ENCODE measurements at places on chromosomes 7 and 10.

DNA sequence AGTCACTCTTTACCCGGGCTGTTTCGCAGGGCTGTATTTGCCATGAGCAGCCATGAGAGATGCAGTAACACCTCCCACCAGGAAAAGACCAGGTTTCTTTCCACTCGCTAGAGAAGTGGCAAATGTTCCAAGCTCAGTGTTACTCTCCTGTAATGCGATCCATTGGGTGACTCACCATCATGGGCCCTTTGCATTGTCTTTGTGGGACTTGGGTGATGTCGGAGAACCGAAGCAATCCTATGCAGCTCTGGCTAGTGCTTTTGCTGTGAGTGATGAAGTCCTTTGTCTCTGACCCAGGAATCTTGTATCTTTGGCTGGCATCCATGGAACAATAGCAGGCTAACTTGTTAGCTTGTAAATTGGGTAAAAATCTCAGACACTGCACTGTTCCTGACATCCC is 40.0 kb downstream of the GHRHR start:
- no peak for DNase-seq

DNA sequence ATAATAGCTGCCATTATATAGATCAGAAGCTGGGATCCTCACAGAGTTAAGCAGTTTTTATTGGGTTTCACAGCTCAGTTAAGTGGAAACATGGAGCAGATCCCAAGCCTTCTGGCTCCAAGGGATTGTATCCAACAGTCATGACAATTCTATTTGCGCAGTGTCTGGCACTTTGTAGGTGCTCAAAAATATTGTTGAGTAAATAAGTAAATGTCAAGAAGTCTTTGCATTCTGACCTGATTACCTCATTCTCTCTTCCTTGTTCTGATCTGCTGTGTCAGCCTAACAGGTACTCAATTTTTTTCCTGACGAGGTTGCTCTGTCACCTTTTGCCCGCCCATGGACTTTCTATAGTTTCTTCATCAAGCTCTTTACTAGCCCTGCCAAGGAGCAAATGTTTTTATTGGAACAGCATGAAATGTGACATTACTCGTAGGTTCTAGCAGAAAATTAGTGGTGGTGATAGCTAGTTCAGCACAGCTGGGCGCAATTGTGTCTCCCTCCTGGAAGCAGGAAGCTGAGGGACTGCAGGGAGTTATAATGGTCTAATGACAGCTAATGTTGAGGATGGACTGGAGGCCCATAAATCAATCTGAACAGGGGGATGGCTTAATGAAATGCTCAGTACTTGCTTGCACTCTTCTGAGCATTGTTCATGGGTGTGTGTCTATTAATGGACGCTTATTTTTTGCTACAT is 680.2 kb downstream of the CCSER2 start:
- no peak for DNase-seq

- DNase-seq: no peak
Observed at GRCh38 chr7:70005891-70006260, 407.6 kb downstream of the AUTS2 start.

DNA sequence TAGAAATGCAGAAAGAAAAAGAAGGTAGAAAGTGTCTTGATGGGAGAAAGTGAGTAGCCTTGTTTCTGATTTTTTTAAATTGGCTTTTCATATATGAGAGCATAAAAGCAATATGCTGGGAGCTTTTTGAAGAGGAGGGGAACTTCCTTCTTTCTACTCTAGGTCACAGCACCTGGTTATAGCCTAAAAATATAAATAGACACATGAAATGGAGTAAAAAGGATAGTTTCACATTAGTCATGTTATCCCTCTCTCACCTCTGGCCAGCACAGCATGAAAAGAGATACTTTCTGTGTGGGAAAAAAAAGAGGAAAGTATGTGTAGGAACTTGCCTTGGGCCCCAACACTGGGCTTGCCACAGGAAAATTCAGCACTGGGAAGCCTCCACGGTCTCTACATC is 292.2 kb upstream of the ZWINT start:
- no peak for DNase-seq

GRCh38 chr7:19116121-19117090 is 1.0 kb downstream of the TWIST1 start:
- no peak for DNase-seq

- no peak for DNase-seq
Observed at GRCh38 chr10:52121688-52122087, 192.4 kb upstream of the DKK1 start.

GRCh38 chr10:114304571-114305421 is 65.7 kb downstream of the VWA2 start:
- peak; percentile 39 for DNase-seq

DNA sequence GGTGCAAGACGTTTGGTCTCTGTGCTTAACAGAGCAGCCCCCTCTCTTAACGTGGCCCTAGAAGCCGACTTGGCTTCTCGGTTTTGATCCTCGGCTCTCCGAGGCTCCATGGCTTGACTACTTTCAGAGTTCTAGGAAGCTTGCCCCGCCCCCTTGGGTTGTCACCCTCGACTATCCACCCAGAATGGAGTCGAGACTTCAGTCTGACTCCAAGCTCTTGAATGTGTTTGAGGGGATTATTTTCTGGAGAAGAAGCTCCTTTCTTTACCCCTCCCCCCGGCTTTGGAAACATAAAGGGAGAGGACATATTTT is 448 bp downstream of the SEC24C start:
- no peak for DNase-seq

DNA sequence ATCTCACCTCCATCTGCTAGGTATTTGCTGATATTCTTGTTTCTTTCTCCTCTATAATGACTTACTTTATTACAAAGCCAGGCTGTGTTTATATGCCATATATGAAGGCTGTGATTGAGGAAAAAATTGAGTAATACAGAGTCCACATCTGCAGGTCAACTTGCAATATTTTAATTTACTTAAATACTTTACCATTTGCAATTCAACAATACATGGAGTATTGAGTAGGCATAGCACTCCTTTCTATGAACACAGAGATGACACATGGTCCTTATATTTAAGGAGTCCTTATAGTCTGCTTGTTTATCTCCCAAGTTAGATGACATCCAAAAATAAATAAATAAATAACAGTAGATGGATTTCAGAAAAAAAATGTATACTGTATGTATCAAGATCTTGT is 96.4 kb downstream of the LRRC18 start:
- DNase-seq: no peak

DNA sequence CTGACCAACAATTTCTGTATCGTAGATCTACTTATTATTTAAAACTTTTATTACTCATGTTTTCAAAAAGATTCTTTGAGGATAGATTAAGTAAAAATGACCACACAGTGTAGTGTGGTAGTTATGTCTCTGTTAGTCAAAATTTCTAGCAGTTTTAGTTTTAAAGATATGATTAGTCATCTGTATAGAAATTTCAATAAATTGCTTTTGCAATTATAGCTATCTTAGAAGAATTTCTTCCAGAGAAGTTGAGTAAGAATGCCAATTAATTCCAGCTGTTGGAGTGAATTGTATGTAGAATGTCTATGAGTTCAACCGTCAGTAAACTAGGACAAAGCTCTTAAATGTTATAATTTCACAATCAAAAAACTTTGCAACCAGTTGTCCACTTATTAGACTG is 229.7 kb downstream of the CDK14 start:
- DNase-seq: no peak

DNA sequence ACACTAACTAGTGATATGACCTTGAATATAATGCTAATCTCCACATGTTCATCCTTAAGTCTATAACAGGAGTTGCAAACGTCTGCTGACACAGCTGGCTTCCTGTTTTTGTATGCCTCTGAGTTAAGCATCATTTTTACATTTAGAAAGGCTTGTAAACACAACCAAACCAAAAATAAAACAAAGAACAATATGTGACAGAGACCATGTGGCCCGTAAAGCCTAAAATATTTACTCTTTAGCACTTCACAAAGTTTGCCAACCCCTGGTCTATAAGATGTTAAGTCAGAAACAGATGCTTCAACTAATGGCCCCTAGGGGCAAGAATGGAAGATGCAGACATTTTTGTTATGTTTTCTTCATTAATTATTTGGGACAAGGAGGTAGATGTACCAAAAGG is 109.3 kb downstream of the CPEB3 start:
- no peak for DNase-seq

DNA sequence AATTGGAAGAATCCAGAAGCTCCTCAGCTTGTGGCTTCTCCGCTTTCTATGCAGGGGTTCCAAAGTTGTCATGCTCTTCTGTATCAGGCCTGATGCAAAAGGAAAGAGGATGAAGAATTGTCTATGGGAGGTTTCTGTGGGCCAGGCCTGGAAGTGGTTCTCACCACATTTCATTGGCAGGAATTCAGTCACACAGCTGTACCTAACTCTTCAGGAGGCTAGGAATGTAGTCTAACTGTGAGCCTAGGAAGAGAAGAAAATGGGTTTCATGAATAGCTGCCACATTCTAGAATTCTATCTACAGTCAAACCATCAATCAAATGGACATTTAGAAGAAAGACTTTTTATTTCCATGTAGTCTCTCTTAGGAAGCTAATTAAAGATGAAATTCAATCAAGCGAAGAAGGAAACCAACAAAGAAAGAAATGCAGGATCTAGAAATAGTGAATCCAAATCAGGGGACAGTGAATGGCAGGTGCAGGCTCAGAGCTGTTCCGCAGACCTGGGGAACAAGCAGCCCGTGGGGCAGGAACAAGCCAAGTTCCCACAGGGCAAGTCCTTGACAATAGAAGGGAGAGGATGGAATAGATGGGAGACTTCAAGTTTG is 25.4 kb upstream of the USP6NL start:
- no peak for DNase-seq

- DNase-seq: no peak
Observed at GRCh38 chr10:116888380-116889055, 39.2 kb downstream of the ENO4 start.

GRCh38 chr7:40972426-40972825 is 730.5 kb downstream of the INHBA start:
- DNase-seq: no peak

GRCh38 chr7:96728139-96728538 is 18.5 kb upstream of the SEM1 start:
- no peak for DNase-seq

DNA sequence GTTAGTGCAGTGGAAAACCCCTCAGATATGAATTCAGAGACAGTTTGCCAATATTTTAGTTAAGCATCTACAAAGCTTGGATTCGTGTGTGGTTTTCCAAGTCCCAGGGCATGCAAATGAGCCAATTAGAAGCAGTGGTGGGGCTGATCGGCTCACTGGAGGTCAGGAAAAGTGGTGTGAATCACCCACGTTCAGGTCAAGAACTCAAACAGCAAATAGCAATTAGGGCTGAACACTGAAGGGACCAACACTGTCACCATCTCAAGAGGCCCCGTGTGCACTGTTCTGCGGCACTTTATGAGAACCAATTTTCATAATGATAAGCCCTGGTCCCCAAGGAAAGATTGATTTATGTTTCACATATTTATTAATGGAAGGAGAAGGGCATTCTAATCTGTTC is 68.9 kb downstream of the ADARB2 start:
- DNase-seq: no peak

DNA sequence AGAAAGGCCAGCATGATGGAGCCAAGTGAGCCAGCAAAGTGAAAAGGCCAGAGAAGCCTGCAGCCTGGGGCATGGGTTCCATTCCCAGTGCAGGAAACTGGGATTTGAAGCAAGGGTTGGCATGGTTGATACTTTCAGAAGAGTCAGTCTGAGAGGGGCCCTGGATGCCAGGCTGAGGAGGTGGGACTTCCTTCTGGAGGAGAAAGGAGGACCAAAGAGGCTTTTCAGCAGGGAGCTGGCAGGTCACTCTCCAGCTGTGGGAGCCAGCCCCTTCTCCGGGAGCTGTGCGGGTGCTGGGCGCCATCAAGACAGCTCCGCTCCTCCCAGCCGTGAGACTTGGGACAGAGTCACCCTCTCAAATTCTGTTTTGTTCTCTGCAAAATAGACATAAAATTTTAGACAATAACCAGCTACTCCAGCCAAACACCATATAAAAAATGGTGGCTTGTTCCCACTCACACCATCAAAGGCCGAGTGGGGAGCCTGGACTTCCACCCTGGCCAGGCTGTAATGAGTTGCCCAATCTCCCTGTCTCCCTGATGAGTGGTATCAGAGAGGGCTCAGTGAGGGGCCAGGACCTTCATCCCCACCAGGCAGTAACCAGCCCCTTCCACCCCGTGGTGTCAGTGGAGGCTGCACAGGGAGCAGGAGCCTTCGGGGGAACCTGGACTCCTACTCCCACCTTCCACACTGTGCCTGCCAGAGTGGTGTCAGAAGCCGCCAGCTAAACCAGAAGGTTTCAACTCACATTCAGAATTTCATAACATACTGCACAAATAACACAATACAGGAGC is 133.6 kb upstream of the RET start:
- no peak for DNase-seq

DNA sequence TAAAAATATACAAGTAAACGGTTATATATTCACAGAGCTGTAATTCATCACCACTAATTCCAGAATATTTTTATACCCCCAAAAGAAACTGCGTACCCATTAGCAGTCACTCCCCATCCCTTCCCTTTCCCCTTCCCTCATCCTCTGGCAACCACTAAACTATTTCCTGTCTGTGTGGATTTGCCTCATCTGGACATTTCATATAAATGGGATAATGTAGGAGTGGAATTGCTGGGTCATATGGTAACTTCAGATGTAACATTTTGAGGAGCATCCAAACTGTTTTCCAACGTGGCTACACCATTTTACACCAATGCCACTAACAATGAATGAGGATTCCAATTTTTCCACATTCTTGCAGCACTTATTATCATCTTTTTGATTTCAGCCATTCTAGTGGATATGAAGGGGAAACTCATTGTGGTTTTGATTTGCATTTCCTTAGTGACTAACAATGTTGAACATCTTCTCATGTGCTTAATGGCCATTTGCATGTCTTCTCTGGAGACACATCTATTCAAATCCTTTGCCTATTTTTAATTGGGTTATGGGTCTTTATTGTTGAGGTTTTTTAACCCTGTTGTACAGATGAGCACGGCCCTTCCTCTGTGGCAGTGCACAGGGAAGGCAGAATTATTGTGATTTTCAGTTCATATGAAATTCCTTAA is 79.2 kb downstream of the RBM20 start:
- DNase-seq: no peak

DNA sequence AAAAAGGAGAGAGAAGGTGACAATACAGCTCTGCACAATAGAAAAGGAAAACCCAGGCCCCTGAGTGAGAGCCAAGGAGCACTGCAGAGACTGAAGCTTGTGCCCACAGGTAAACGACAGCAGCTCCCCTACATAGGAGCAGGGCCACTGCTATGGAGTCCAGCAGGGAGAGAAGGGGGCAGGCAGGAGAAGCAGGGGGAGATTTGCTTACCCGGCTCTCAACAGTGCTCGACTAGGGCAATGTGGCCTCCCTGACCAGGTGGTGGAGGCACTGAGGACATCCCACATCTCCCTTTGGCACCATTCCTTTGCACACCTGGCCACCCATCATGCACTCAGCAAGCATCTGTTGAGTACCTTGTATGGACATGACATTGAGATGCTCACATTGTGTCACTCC is 153.0 kb downstream of the EVX1 start:
- DNase-seq: no peak

- DNase-seq: no peak
Observed at GRCh38 chr7:1022356-1022755, 22.0 kb upstream of the GPR146 start.

DNA sequence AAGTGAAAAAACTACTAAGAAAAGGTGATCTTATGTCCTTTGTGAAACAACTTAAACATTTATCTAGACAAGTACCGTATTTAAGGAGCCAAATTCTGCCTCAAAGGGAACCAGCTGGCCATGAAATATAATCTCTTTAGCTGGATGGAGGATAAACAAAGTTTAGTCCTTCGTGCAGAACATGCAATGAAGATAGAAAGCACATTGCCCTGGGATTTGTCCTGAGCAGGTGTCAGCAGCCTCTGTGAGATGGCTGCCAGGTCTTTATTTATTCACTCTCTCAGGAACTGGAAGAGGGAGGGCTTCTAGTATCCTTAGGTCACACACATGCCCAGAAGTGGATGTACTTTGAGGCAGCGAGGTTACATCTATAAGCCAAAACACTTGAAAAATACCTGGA is 57.4 kb upstream of the CASD1 start:
- DNase-seq: no peak

Data from stimulated activated CD8-positive, alpha-beta memory T cell treated with anti-CD3 and anti-CD28 coated beads, Interleukin-2, amount 100 ng/mL, for 1 hour (primary cell).